ENCODE measurements at places on chromosomes 3 and 15. TPM values are rescaled to one million over a fixed set of nuclear protein-coding genes. Genes with fewer than 3 reads are reported as not detected.

Gene FRMD4B
- 2.0 TPM for total RNA-seq

DNA sequence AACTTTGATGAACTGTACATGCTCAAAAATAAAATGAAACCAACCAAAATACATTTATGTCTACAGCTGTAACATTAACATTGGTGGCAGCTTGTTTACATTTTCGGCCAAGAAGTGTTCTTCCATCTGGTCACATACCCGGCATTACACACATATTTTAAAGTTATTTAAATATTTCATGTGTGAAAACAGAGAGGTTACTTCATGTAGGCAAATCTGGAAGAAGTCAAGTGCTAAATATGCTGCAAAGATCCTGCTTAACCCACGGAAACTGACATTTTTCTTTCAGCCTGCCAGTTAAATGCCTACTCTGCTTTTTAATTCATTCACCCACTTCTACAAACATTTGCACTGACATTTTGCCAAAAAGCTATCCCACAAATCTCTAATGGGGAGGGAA, 69.7 kb downstream of the MB21D2 start:
- no peak overlapping the region for H3K4me3 ChIP-seq
- no peaks in the 10 kb centered on the region for H3K27me3 ChIP-seq

- no peak overlapping the region for H3K27ac ChIP-seq
- H3K4me3 ChIP-seq = no peak overlapping the region
- DNase-seq = no peak
- H3K4me1 ChIP-seq = no peaks in the 10 kb centered on the region
Measured at GRCh38 chr3:22617372-22617771, 585.8 kb upstream of the UBE2E2 start.

- no peaks in the 10 kb centered on the region for H3K27me3 ChIP-seq
- H3K4me1 ChIP-seq = no peaks in the 10 kb centered on the region
- H3K27ac ChIP-seq = no peak overlapping the region
- no peak overlapping the region for H3K4me3 ChIP-seq
Measured at GRCh38 chr3:146058241-146058640, 102.7 kb downstream of the PLOD2 start.

GRCh38 chr3:18144571-18144970, 280.6 kb downstream of the SATB1 start:
- no peaks in the 10 kb centered on the region for H3K36me3 ChIP-seq
- no peak overlapping the region for H3K27ac ChIP-seq
- no peaks in the 10 kb centered on the region for H3K27me3 ChIP-seq
- H3K4me1 ChIP-seq = no peaks in the 10 kb centered on the region
- no peak overlapping the region for H3K4me3 ChIP-seq
- no peak for DNase-seq

GRCh38 chr3:190094160-190094718, 26.5 kb downstream of the P3H2 start:
- no peak for DNase-seq
- H3K36me3 ChIP-seq = no peaks in the 10 kb centered on the region
- H3K4me3 ChIP-seq = no peak overlapping the region
- no peak overlapping the region for H3K27ac ChIP-seq

Gene SLC28A2
- total RNA-seq = not detected

- no peaks in the 10 kb centered on the region for H3K4me1 ChIP-seq
- no peak overlapping the region for H3K27ac ChIP-seq
- peaks cover 24% of the 10 kb centered on the region for H3K27me3 ChIP-seq
- no peak overlapping the region for H3K4me3 ChIP-seq
- DNase-seq = no peak
- H3K36me3 ChIP-seq = no peaks in the 10 kb centered on the region
Measured at GRCh38 chr3:131526801-131527347, 24.1 kb upstream of the MRPL3 start.

Gene KY
- total RNA-seq = not detected

Measured in HCT116 (cell line).